ENCODE measurements at places on chromosomes 1 and 21.

GRCh38 chr1:204203206-204203767 lies 7.0 kb upstream of the KISS1 start:
- DNase-seq: peak; percentile 28

DNA sequence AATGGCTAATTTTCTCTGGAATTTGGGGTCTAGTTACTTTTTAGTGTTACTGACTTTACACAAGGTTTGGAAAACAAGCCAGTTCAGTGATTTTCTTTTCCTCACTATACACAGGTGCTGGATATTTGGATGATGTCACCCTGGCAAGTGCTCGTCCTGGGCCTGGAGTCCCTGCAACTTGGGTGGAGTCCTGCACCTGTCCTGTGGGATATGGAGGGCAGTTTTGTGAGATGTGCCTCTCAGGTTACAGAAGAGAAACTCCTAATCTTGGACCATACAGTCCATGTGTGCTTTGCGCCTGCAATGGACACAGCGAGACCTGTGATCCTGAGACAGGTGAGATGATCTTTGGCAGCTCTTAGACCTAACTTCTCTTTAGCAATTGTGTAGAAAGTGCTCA lies 64.5 kb upstream of the LAMC2 start:
- no peak for DNase-seq

- DNase-seq: no peak
These were observed 64.4 kb downstream of the LHX9 start for GRCh38 chr1:197981561-197981960.

- no peak for DNase-seq
These were observed 13.6 kb upstream of the CEP85 start for GRCh38 chr1:26220199-26220912.

GRCh38 chr1:11682287-11682771 lies 1.4 kb upstream of the MAD2L2 start:
- DNase-seq: no peak

DNA sequence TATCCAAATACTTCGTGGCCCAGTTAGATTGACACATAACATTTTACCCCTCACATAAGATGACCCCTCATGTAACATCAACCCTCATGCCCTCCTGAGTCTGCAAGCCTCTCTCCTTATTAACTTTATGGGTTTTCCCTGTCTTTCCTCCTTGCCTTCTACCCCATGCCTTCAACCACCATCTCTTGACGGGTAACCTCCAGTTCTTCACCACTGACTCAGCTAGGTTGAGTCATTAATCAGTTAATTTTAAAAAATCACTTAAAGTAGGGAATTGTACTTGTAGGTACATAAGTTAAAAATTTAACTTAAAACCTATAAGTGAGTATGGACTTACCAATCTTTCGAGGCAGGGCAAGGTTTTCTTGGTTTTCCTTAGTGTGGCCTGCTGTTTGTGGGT lies 330.7 kb downstream of the CAMTA1 start:
- DNase-seq: peak; percentile 73

DNA sequence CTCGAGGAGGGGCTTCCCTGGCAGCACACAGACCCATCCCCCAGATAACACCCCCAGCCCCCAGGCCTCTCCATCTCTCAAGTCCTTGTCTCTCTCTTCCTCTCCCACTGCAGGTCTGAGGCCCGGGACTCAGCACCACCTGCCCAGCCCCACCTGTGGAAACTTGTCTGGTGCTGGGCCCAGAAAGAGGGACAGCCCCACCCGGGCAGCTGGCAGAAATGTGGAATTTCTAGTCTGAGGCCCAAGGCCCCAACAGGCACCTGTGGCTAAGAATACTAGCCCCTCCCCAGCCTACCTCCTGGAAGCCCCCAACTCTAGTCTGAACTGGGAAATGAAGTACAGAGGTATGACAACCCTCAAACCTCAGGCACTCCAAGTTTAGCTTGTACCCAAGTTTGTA lies 15.4 kb downstream of the TTC39A start:
- DNase-seq: no peak

DNA sequence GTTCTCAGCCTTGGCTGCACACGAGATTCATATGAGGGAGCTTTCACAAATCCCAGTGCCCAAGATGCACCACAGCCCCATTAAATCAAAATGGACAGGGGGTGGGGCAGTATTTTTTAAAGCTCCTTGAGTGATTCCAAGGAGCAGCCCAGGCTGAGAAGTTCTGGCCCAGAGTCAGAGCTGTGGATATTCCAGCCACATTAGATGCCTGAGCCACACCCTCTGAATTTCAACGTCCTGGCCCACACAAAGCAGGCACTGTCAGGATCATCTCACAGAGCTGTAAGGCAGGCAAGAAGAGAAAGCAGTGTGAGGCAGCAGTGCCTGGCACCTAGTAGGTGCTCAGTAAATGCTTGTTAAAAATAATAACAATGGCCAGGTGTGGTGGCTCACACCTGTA lies 37.4 kb downstream of the PAX7 start:
- no peak for DNase-seq

DNA sequence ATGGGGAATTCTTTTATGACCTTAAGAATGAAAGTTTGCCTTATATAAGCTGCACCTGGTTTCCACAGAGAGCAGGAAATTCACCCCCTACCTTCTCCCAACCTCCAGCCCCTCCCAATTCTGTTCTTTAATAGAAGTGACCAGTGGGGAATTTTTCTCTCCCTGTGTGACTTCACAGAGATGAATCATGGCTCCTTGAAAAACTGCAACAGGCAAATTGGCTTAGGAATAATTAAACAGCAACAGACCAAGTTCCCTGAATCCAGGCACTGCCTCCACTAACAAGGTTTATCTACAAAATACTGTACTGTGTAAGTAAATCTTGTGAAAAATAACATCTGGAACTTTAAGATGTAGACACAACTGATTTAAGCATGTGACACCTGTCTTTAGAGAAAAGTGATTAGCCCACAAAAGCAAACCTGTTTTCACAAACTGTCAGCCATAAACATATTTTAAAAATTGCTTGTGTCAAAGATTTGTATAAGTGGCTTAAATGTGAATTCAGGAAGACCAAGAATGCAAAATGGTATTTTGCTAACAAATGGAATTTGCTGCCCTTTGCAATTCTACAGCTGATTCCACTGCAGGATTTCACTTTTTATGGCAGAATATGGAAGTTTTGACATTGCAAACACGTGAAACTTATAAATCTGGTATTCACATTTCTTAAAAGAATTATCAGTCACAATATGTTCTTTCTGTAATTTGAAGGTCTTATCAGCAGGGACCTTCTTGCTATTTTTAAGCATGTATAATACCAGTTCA lies 54.0 kb downstream of the ALG14 start:
- peak; percentile 93 for DNase-seq

- DNase-seq: no peak
These were observed 11.6 kb upstream of the AHDC1 start for GRCh38 chr1:27615346-27616192.

DNA sequence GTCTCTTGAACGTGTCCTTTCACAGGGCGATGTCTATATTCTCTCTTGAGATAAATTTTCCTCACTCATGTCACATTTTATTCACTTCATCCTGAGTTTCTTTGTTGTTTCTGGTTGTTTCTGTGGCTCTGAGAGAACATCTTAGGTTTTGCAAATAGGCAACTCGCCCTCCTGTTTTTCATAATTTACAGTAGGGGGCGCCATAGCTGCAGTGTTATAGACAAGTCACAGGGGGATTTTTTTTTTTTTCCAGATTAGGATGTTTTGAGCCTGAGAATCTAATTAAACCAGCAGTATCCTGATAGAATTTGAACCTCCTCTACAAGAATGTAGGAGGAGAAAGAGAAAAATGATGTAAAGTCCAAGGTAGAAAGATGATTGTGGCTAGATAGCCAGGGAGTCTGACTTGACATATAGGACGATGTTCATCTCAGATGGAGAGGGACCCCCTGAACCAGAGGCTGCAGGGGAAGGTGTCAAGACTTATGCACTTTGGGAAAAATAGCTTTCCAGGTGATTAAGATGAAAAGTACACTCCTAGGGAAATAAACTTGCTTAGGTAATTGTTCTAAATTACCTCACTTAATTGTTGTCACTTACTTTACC lies 76.3 kb downstream of the ZP4 start:
- DNase-seq: peak; percentile 33

- no peak for DNase-seq
These were observed 5.9 kb downstream of the FCGR2A start for GRCh38 chr1:161511018-161511755.

- DNase-seq: no peak
These were observed 8.6 kb downstream of the EDEM3 start for GRCh38 chr1:184745929-184746638.

- DNase-seq: no peak
These were observed 518.5 kb downstream of the PLPP3 start for GRCh38 chr1:56060906-56061305.

- DNase-seq: peak; percentile 62
These were observed 44.8 kb downstream of the KCNJ15 start for GRCh38 chr21:38301321-38302214.

DNA sequence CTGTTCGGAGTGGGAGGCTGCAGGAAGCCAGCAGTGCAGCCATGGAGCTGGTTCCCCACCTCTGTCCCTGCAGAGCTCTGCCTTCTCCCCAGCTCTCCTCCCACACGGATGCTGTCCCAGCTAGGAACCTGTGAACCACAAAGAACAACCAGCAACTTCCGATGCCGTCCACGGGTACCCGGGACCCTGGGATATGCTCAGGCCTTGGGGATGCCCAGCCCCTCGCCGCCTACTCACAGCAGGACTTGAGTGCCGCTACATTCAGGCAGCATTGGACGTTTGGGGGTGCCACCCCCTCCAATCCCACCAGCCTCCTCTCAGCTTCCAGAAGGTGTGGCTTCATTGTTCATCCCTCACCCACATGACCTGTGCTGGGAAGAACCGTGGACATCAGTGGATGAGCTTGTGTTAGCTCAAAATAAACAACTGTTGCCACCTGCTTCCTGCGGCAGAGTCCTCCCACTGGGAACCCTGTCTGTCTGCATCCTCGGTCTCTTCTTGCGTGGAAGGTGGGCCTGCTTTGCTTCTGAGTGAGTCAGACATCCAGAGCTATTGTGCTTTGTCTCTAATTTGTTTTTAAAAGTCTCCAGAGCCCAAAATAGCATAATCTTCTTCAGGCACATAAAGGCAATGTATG lies 20.1 kb upstream of the AJAP1 start:
- DNase-seq: no peak

DNA sequence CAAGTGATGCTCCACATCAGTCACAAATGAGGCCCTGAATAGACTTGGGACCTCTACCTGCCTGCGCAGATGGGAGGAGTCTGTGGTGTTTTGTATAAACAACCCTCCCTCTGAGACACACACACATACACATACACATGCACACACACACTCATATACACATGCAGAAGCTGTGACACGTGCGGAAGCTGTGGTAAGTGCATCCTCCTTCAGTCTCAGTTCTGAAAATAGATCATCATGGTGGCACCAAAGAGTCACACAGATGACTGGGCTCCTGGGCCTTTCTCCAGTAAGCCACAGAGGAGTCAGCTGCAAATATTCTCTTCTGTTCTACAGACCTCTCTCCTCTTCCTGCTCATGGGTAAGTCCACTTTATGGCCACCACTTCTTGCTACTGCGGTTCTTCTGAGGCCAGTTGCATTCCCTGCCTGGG lies at the start of gene LY9:
Gene LY9, plus strand, starts transcription at position 224 of the 433 bp plus-strand sequence. Its CDS starts 14 bp downstream, at position 238.
- no peak for DNase-seq

- no peak for DNase-seq
These were observed 16.6 kb downstream of the ACTN2 start for GRCh38 chr1:236702791-236703394.

DNA sequence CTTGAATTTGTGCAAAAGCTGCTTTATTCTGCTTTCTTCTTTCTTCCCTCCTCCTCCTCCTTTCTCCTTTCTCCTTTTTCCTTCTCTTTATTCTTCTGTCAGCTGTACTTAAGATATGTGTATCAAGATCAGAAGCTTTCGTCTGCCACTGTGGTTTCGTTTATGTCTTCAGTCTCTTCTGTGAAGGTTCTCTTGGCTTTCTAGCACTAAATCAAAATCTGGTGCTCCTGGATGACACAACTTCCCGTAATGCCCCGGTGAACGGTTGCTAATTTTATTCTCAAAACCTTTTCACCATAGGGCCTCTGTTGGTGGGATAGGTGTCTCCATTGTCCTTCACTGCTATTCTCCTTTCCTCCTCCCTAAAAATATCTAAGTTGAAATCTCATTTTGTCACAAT lies 5.0 kb downstream of the ATF6 start:
- no peak for DNase-seq

DNA sequence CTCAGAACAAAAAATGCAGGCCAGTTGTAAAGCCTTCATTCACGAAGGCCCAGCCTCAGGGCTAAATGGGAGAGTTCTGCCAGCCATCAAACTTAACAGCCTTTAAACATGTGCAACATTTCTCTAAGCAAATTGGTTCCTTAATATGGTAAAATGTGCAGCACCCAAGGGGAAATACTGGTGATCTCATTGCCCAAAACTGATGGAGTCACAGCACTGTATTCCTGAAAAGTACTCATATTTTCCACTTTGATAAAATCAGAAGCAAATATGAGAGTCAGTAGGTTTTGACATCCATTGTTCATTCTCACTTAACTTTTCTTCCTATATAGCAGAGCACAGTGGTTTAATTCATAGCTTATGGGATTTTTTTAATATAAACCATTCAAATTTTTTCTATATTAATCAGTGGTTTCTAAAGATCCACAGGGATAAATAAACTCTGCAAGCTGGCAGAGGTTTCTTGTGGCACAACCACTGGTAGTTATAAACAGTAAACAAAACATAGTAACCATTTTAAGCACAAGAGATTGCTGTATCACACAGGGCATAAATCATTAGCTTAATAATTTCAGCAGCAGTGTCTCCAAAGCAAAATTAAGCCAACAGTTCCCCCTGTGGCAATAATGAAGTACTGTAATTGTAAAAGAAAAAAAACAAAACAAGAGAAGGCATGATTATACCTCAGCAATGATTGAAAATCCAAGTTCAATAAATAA lies 106.9 kb upstream of the LYPLAL1 start:
- DNase-seq: peak; percentile 88

- DNase-seq: peak; percentile 37
These were observed 55.5 kb upstream of the DNAJC6 start for GRCh38 chr1:65253800-65254319.
